A549 treated with CORT108297 at 1 μM for 4 hours (cell line): ENCODE measurements at places on chromosomes 6 and 20. TPM values are rescaled to one million over a fixed set of nuclear protein-coding genes. Genes with fewer than 3 reads are reported as not detected.

The EFCAB8 gene
- total RNA-seq = not detected in 5 replicates

The JAG1 gene
- 32.8 to 46.3 TPM (median 41.2 TPM) in 5 replicates for total RNA-seq

The SCRT2 gene
- not detected in 5 replicates for total RNA-seq

The FHL5 gene
- total RNA-seq = not detected in 5 replicates

The PRL gene
- total RNA-seq = not detected in 5 replicates

The GLP1R gene
- total RNA-seq = not detected in 5 replicates

The PGC gene
- total RNA-seq = 0.09 TPM in 1 of 5 replicates, not detected in the others
